ENCODE measurements at places on chromosomes 7 and 10.

GRCh38 chr10:48498940-48499510, 105.8 kb downstream of the ARHGAP22 start:
- DNase-seq, result no peak

DNA sequence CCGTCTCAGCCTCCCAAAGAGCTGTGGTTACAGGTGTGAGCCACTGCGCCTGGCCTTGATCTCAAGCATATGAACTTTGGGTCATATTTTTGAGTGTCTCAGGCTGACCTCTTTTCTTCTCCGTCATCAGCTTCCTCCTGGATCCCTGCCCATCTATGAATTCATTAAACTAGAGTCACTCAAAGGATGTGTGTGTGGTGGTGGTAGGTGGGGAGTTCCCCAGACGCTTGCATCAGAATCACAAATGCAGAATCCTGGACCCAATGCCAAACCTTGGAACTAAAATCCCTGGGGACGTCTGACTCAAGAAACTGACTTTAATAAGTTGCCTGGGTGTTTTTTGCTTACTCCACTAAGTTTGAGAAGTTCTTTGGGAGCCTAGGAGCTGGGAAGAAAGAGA, 6.7 kb upstream of the CREB5 start:
- DNase-seq, result no peak

GRCh38 chr7:73810998-73811360, 19.8 kb upstream of the CLDN4 start:
- DNase-seq, result no peak

DNA sequence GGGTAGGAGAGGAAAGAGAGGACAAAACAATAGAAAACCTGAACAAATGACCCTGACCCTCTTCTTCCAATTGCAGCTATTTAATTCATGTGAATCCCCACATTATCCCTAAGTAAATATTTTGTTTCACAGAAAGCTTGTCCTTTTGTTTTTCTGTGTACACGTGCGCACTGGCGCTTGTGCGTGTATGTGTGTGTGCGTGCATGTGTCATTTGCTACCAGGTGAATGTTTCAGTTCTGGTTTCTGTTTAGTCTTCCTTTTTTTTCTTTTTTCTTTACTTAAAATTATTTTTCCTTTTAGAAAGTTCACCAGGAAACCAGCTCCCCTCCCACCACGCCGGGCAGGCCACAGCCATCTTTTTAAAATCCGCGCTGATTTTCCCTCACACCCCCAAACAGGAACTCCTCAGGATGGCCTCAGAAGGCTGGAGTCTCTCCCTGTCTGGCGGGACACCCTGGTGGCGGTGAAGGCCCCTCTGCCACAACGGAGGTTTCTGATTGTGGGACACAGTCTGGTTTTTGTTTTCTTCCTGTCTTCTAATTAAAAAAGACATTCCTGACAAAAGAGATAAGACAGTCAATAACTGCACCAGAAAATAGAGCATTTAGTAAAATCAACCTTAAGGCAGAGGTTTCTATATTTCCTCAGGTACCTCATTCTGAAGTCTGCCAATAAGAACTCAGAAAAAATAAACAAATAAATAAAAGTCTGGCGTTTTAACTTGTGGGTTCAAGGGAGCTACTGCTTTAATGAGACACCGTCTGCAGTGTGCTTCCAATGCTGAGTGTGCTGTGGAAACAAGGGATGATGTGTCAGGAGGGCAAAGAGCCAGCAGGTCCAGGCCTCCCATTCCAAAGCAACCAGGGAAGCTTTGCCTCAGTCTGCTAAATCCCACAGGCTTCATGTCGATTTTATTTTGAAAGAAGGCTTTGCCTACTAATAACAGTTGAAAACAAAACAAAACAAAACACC, 17.4 kb downstream of the IRF5 start:
- no peak for DNase-seq

GRCh38 chr10:72186258-72186981, 29.4 kb upstream of the ANAPC16 start:
- no peak for DNase-seq

- peak; percentile 23 for DNase-seq
Observed at GRCh38 chr10:3955493-3955892, 170.5 kb upstream of the KLF6 start.

GRCh38 chr7:157676456-157677255, 339.9 kb downstream of the DNAJB6 start:
- DNase-seq, result no peak

DNA sequence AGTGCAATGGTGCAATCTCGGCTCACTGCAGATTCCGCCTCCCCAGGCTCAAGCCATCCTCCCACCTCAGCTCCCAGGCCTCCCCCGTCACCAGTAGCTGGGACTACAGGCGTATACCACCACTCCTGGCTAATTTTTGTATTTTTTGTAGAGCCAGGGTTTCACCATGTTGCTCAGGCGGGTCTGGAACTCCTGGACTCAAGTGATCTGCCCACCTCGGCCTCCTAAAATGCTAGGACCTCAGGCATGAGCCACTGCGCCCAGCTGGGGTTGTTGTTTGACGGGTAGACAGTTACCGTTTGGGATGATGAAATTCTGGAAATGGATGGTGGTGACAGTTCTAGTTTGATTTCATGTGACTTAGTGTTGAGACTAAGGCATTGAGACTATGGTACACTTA, 15.3 kb downstream of the CALML3 start:
- DNase-seq, result no peak

DNA sequence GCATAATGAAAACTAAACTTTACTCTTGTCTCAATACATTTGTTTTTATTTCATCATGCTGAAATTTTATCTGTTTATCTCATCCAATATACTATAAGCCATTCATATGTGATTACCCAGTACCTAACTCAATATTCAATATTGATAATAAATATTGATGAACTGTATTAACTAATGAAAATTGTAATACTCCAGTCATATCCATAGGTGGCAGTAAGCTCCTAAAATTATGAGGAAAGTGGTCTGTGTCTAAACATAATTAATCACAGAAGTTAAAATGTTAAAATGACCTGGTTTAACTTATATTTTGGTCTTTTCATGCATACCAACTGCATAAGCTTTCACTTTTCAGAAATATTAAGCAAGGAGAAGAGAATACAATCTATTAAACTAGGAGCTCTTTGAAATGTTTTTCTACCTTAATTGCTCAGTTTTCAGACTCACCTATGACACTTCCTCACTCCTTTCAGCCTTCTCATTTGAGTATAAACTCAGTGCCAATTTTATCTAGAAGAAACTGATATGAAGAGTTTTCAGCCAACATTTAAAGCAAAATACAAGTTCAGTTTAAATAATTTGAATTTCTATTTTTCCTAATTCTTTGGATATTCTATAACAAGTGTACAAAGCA, 30.5 kb upstream of the VWDE start:
- no peak for DNase-seq

GRCh38 chr10:99569253-99569939, 36.7 kb downstream of the NKX2-3 start:
- DNase-seq, result no peak
